Endothelial cell (in vitro differentiated cells): ENCODE measurements at places on chromosomes 7 and 10. TPM values are rescaled to one million over a fixed set of nuclear protein-coding genes. Genes with fewer than 3 reads are reported as not detected.

The TMEM130 gene
- total RNA-seq: not detected

The PBLD gene
- 3.2 TPM for total RNA-seq

DNA sequence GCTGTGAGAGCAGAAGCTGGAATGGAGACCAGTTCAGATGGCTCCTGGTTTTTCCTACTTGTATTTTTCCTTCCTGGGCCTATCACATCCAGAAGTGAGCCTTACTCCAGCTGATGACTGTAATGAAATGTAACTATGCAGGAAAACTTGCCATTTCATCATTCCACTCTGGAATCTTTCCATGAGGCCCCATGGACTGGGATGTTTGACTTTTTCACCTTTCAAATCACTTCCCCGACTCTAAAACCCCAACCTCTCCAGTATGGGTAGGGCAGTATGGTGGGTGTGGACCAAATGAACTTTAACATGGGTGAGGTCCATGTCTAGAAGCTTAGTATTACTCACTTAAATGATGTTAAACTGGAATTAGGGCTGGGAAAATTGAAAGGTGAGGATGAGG, 40.3 kb upstream of the DLD start:
- DNase-seq: no peak
- peaks cover 5% of the 10 kb centered on the region for H3K36me3 ChIP-seq
- H3K27ac ChIP-seq: no peak overlapping the region
- no peak overlapping the region for H3K4me3 ChIP-seq
- no peaks in the 10 kb centered on the region for H3K27me3 ChIP-seq

The IL2RA gene
- total RNA-seq: not detected

The KLLN gene
- 0.74 TPM for total RNA-seq

DNA sequence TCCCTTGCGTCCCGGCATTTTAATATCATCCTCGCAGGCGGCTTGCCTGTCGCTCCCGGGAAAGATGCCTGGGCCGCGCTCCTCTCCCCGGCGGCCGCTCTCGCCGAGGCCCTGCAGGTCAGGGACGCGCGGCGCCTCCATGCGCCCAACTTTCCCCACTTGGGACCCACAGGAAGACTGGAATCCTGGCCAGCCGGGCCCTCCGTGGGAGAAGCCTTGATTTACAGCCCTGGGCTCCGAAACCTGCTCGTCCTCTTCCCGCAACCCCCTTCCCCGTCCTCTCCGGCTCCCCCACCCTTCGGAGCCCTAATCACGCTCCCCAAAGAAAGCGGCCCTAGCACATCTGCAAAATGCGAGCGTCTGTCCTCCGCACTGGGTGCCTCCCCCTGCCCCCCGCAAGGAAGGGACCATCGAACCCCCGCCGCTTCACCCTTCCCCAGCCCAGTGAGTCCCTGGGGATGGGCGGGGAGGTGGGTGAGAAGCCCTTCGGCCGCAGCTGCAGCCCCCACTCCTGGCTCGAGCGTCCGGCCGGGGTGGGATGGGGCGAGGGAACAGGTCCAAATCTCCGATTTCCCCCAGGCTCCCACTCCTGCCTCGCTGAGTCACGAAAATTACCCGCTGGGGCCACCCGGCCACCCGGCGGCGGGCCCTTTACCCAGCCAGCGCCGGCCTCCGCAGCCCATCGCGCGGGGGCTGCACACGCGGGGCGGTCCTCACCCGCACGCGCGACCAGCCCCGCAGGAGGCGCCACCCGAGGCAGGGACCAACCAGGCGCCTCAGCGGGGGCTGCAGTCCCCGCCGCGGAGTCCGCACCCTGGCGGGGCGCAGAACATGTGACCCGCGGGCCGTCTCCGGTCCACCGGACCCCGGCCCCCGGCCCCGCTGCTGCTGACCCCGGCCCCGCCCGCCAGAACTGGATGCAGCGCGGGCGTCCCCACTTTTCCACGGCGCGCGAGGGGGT, 695 bp downstream of the HSPA12A start:
- no peak overlapping the region for H3K27ac ChIP-seq
- peak; percentile 25 for DNase-seq
- H3K4me3 ChIP-seq: peak overlapping the region; percentile 15
- peaks cover 6% of the 10 kb centered on the region for H3K4me1 ChIP-seq
- peaks cover 3% of the 10 kb centered on the region for H3K36me3 ChIP-seq

- no peak overlapping the region for H3K27ac ChIP-seq
- no peak overlapping the region for H3K4me3 ChIP-seq
- peaks cover 4% of the 10 kb centered on the region for H3K27me3 ChIP-seq
- no peaks in the 10 kb centered on the region for H3K36me3 ChIP-seq
Measured at GRCh38 chr10:34702982-34703381, 112.1 kb downstream of the PARD3 start.

- H3K27ac ChIP-seq: no peak overlapping the region
- DNase-seq: no peak
- peaks cover 4% of the 10 kb centered on the region for H3K27me3 ChIP-seq
- H3K36me3 ChIP-seq: no peaks in the 10 kb centered on the region
- H3K4me3 ChIP-seq: no peak overlapping the region
- H3K4me1 ChIP-seq: no peaks in the 10 kb centered on the region
Measured at GRCh38 chr7:78080811-78081210, 282.2 kb downstream of the PHTF2 start.

- peaks cover 13% of the 10 kb centered on the region for H3K27me3 ChIP-seq
- peaks cover 5% of the 10 kb centered on the region for H3K36me3 ChIP-seq
- H3K27ac ChIP-seq: no peak overlapping the region
- H3K4me1 ChIP-seq: peaks cover 26% of the 10 kb centered on the region
- no peak overlapping the region for H3K4me3 ChIP-seq
- DNase-seq: no peak
Measured at GRCh38 chr7:148306759-148307158, 283.8 kb upstream of the C7orf33 start.

The CYP26C1 gene
- 0.31 TPM for total RNA-seq
